ENCODE measurements at places on chromosomes 6 and 20. TPM values are rescaled to one million over a fixed set of nuclear protein-coding genes. Genes with fewer than 3 reads are reported as not detected.

DNA sequence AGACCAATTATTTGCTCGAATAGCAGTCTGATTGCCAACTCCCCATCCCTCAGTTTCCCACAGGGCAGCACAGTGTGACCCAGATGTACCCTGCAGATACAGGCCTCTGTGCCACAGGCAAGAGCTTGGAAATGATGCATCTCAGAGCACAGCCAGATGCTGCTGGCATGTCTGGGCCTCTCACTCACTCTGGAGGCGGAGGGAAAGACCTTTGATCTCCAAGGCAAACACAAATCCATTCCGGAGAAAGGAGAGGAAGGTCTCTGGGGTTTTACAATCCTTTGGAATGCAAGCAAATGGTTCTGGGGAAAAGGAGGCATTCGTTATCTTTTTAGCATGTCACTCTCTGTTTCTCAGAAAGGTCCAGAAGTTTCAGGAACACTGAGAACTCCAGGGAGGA is 74.2 kb downstream of the RIOK1 start:
- DNase-seq = no peak

DNA sequence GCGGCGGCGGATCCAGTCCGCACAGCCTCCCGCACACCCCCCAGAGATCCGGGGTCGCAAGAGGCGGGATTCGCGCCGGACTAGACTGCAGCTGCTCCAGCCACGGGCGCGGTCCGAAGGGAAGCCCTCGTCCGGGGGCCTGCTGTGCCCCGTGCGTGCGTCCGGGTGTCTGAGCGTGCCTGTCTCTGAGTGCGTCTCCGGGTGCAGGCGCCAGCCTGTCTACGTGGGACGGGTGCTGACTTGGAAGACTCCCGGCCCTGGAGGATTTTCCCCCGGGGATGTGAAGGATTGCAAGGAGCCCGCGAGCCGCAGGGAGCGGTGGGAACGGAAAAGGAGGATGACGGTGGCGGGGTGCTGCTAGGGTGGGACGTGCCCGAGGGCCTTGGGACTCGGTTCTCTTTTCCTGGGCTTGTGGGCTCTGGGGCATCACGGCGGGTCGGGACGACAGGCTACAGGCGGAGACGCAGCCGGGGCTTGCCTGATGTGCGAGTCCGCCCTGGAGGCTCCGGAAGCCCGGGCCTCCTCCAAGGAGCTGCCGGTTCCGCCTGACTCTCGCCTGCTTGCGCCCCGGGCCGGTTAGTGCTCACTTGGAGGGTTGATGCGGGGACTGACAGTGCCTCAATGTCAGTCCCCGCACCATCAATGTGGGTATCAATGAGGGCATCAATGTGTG is 5.7 kb downstream of the MAFB start:
- DNase-seq = no peak

DNA sequence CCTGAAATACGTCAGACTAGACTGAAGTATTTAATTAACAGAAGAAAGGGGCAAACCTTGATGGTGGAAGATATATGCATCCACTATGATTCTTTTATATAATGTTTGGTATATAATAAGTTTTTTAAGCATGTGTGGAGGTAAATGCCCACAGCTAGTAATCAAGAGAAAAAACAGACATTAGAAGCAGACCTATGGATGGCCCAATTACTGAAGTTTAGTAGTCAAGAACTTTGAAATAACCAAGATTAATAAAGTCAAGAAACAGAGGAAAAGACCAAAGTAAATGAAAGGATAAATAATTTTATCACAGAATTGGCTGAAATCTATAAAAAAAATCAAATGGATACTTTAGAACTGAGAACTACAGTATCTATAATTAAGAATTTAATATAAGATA is 15.3 kb downstream of the TTI1 start:
- DNase-seq = no peak

DNA sequence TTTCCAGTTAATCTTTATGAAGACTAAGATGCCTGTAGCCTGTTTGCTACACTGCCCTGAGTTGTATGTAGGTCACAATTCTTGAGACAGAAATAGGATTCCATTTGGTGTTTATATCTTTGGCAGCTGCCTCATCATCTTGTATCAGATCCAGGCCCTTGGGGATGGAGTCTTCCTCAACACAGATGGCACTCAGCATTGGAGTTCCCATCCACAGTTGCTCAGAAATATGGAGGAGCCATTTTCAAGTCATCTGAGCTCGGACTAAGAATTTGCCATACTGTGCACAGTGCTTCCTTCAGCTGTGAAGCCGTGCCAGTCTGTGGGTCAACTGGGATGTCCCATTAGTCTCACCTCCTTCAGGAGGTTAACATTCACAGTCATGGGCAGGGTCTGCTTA is 156.6 kb downstream of the ZDHHC14 start:
- no peak for DNase-seq

- DNase-seq = no peak
Measured at GRCh38 chr20:49630396-49630951, 62.5 kb upstream of the PTGIS start.

DNA sequence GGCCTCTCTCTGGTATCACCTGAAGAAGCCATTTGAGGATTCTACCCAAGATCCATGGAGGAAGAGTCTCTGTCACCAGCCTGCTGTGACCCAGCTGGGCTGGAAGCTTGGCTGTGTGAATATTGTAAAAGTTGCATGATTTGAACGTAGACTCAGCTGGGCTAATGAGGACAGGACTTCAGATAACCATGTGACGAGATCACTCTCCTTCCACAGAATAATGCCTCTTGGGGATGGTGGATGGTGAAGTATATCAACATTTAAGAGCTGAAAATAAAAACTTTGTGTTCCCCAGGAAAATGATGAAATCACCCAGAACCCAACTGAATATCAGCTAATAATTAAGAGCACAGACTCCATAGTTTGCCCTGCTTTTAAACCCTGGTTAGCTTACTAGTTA is 427.9 kb downstream of the CD83 start:
- DNase-seq = no peak

The RUNX2 gene
- polyA plus RNA-seq = 2.5 TPM

- DNase-seq = no peak
Measured at GRCh38 chr20:38838326-38838725, 32.8 kb downstream of the PPP1R16B start.

GRCh38 chr20:46328200-46328882 is 20.0 kb upstream of the CDH22 start:
- no peak for DNase-seq

GRCh38 chr6:150617062-150617461 is 17.4 kb downstream of the PLEKHG1 start:
- no peak for DNase-seq

The PHACTR1 gene
- polyA plus RNA-seq = 0.43 TPM

DNA sequence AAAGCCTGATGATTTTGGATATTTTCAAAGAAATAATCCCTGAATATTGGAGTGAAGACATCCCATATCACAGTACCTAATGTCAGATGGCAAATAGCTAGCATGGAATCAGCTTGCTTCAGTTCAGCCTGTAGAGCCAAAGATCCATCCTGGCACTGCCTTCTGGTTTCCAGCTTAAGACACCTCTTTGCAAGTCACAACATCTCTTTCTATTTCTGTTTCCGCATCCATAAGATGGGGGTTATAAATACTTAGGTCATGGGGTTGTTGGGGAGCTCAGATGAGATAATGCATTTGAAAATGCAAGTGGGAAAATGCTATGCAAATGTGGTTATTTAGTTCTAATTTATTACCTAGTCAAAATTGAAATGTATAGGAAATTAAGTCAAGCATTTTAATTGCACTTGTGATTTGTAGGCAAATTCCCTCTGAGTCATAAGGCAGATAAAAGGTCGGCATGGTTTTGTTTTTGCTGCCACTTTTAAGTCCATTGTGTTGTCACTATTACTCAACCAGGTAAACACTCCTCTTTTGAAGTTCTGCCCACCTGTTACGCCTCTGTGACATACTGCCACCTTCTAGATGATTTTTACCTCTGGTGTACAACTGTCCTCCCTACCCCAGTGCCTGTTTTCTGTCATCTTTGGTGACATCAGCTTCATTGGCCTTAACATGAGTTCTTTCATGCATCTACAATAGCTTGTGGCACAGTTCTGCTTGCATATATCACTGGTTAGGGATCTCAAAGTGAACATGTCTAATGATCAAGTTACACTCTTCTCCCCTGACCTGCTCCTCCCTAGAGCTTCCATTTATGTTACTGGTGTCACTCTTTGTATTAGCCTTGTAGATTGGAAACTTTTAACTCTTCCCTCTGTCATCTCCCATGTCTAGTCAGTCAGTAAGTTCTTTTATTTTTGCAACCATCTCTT is 96.6 kb downstream of the CDKAL1 start:
- no peak for DNase-seq

GRCh38 chr6:35015996-35016395 is 125.1 kb downstream of the TCP11 start:
- peak; percentile 20 for DNase-seq

GRCh38 chr6:69390125-69390524 is 406.7 kb downstream of the LMBRD1 start:
- DNase-seq = peak; percentile 6

DNA sequence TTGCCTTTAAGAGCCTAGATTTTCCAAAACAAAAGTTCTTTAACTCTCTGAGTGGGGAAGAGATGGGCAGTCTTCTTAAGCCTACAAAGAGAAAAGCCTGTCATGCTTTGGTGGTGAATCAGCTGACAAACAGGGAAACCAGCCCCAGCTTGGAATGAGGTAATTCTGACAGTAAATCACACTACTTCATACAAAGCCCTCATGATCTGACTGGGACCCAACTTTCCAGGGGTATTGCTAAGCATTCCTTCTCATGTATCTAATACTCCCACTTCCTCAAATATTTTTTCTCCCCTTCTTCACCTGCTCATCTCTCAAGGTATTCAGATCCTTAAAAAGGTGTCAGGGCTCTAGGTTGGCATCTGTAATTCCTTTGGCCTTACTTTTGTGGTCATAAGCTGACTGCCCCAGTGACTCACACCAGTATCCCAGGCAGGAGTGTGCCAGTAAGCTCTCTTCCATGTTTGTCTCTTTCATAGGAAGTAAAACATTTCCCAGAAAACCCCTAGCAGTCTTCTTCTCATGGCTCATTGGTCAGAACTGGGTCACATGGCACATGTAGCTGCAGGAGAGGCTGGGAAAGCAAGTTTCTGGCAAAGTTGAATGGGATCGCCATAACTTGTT is 15.0 kb upstream of the TBC1D22B start:
- DNase-seq = peak; percentile 99

GRCh38 chr20:35956616-35957015 is 2.3 kb upstream of the SCAND1 start:
- DNase-seq = no peak

The JPH2 gene
- 4.9 TPM for polyA plus RNA-seq

The HLA-DOA gene
- polyA plus RNA-seq = not detected

GRCh38 chr6:157575436-157576145 is 194.6 kb downstream of the ZDHHC14 start:
- DNase-seq = no peak

The IL17A gene
- not detected for polyA plus RNA-seq
